ENCODE measurements at places on chromosomes 13 and 19.

DNA sequence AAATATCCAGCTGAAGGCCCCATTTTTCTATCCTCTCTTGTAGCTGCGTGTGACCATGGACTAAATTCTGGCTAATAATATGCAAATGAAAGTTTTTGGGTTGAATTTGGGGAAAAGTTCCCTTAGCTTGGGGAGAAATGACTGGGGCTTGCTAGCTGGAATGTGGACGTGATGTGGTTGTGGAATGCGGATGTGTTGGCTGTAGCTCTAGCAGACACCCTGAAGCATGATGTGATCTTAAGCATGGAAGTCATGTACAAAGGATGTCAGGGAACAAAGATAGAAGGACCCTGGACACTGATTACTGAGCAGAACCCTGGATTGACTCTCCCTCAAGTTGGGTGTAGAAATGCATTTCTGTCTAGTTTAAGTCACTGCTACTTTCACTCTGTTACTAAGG, 25.4 kb upstream of the SCEL start:
- no peak for DNase-seq

GRCh38 chr13:29621051-29621800, 25.7 kb upstream of the SLC7A1 start:
- DNase-seq: no peak

GRCh38 chr13:68176475-68176874, 946.3 kb upstream of the PCDH9 start:
- DNase-seq: peak; percentile 34

- DNase-seq: peak; percentile 20
Observed at GRCh38 chr19:46016426-46017094, 6.3 kb downstream of the PGLYRP1 start.

DNA sequence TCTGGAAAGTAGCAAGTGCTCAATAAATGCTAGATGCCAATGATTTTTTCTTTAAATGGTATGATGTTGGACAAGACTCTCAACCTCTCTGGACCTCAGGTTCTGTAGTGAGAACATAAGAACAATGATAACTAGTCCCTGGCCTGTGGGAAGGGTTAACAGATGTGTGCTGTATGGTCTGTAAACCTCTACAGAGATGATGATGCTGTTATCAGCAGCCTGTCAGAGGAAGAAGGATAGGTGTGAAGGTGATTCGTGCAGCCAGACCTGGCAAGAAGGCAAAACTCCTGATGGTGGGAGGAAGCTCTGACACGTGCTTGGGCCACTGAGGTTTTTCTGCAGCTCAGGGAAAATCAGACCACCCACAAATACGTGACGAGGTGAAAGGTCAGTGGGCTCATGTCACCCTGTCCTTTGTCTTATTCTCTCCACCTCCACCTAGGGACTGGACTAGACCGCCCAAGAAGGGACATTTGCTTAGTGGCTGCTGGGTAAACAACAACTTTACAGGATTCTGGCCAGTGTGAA, 36.7 kb upstream of the UBL3 start:
- no peak for DNase-seq

DNA sequence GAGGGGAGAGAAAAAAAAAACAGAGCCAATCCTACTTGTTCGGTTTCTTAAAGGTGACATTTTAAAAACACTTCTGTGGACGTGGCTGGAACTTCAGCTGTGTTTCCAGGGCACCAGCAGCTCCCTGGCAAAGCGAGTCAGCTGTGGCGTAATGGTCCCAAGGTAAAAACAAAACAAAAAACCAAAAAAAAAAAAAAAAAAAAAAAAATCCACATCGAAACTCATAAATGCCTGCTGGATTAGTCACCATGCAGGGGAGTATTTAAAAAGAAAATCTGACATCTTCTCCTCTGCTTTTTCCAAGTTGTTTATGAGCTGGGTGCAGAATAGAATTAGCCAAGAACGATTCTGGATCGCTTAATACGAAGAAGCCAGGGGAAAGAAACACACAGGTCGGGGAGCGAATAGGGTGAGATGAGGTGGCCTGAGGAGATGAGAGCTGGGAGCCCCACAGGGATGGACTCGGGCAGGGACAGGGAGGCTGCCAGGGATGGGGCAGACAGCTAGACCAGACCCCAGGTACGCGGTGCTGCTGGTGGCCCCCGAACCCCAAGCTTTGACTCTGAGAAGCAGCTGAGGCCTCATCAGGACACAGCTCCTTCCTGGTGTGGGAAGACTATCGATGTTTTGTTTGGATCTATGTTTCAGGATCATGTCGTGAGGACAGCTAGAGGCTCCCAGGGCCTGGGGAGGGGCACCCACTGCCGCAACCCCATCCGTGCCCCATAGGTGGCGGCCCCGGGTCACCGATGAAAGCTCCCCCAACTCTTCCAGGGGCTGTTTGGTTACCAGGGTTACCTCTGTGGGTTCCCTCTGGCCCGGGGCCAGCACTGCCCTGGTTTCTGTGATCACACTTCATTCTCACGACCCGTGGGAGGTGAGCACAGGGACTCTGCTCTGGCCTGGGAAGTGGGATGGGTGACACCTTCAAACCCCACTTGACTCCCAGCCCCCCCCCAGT, 3.1 kb upstream of the CTXN1 start:
- DNase-seq: peak; percentile 78

GRCh38 chr13:67554746-67555452, 324.8 kb upstream of the PCDH9 start:
- DNase-seq: no peak

GRCh38 chr13:91045351-91046034, 302.0 kb upstream of the MIR17HG start:
- DNase-seq: no peak

GRCh38 chr13:34338102-34338501, 520.2 kb downstream of the RFC3 start:
- DNase-seq: no peak

GRCh38 chr19:14673088-14673487, 1.6 kb downstream of the ADGRE3 start:
- DNase-seq: no peak

- DNase-seq: no peak
Observed at GRCh38 chr19:7393459-7393858, 44.7 kb downstream of the ARHGEF18 start.

GRCh38 chr19:11984986-11985385, 20.1 kb downstream of the ZNF763 start:
- DNase-seq: no peak

- no peak for DNase-seq
Observed at GRCh38 chr13:42405665-42406390, 133.9 kb downstream of the AKAP11 start.

- DNase-seq: no peak
Observed at GRCh38 chr13:48539550-48539949, 6.7 kb upstream of the RCBTB2 start.

DNA sequence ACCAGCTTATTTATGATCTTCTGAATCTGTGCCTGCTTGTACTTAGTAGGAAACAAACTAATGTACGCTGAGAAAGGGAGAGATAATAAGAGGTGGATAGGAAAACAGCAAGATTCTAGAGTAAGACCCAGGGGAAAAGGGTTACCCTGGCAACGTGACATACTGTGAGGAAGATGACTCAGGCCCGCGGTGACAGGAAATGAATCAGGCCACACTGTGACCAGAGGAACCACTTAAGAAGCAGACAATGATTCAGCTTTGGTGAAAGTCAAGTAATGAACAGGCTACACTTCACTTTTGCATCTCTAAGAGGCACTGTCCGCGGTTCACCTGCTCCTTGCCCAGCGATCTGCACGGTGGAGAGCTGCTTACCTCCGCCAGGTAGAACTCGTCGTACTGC, 158.2 kb downstream of the NALCN start:
- DNase-seq: no peak

- no peak for DNase-seq
Observed at GRCh38 chr19:17579661-17580244, 24.3 kb downstream of the COLGALT1 start.

DNA sequence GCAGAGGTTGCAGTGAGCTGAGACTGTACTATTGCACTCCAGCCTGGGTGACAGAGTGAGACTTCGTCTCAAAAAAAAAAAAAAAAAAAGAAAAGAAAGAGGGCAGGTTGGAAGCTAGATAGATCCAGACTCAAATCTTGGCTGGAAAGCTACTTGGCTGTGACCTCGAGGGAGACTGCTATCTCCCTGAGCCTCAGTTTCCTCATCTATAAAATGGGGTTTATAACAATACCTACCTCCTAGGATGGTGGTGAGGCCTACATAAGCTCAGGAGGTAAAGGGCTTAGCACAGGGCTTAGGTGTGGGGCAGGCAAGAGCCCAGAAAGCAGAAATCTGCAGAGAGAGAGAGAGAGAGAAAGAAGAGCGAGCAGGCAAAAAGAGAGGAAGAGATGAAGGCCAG, 24.2 kb upstream of the DACT3 start:
- DNase-seq: no peak

- no peak for DNase-seq
Observed at GRCh38 chr19:47707135-47707925, 5.9 kb upstream of the EHD2 start.

DNA sequence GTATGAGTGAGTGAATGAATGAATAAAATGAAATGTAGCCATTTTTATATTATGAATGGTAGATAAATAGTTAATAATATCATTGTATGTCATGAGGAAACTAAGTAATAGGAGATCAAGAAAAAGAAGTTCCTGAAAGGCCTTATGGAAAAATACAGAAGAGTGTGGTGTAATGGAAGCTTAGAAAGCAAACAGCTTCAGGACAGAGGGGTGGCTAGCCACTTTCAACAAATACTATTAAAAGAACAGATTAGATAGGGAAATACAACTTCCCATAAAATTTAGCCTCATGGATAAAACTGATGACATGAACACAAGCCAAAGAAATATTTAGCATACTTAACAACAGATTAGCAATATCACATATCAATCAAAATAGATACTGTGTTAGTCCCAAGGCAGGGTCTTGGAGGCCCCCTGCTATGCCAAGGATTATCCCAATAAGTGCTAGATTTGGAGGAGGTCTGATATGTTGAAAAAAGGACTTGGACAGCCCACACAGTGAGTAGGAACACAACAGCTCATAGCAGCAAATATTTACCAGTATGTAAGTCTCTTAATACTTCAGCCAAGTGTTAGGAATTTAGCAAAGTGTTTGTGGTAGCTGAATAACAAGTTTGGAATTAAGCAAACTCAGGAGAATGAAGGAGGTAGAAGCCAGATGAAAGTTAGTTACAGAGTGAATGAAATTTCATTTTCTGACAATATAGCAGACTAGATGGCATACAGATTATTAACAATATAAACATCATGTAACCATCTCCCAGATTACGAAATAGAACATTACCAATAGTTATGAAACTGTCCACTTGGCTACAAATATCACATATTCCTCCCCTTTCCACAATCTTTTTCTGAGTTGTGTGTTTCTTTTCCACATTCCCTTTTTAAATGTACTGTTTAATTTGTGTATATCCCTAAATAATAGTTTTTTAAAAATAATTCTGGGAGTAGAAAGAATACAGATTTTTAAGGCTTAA, 1632.0 kb downstream of the PCDH9 start:
- DNase-seq: peak; percentile 13

DNA sequence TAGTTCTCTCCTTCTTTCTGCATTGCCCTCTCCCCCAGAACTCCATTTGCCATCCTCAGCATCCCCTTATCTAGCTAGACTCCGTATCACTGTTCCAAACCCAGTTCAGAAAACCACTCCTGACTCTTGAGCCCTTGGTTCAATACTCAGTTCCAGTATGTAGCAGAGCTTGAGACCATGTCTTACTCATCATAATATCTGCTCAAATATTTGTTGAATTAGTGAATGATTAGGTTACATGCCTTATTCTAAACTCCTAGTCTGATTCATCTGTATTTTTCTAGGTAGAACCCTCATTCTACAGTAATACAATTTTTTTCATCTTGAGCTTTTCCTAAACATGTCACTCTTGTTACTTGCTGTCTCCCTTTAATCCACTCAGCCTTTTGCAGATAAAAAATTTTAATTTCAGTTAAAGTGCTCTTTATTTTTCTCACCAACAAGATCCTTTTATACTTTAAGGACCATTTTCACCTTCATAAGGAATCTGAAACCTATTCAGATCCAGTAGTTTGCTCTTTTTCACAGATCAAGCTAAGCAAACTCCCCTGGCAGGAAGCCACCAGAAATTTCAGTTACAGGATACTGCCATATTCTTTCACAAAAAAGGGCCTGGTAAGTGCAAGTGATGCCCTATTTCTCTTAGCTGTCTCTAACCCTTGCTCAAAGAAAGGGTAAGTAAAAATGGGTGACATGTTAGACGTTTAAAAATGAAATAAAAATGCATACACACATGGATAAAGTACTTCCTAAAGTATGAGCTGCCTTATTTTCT, 23.1 kb upstream of the INTS6 start:
- no peak for DNase-seq

- DNase-seq: no peak
Observed at GRCh38 chr19:1254081-1254527, 5.7 kb downstream of the MIDN start.

- DNase-seq: no peak
Observed at GRCh38 chr13:110780422-110780821, 66.9 kb downstream of the ING1 start.

- DNase-seq: no peak
Observed at GRCh38 chr13:110942248-110942981, 27.5 kb upstream of the ANKRD10 start.

GRCh38 chr19:4550479-4551050, 8.9 kb downstream of the SEMA6B start:
- no peak for DNase-seq

DNA sequence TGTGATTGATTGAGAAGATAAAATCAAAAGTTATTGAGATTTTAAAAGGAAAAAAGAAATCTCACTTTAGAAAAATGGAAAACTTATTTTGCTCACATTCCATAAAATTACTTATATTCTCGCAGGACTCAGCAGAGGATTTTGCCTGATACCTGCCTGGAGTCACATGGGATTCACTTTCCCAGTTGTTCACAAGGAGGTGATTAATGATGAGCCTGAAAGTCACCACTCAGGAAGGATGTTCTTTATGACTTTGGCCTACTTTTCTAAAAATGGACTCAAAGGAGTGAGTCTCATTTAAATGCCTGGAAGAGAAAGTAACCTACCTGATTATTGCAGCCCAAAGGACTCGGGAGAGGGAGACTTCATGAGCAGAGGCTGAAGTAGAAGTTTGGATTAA, 34.5 kb upstream of the FAM216B start:
- no peak for DNase-seq

- no peak for DNase-seq
Observed at GRCh38 chr19:46428239-46429135, at the start of gene PNMA8C. Gene PNMA8C (minus strand): TSS chr19:46428936. CDS start chr19:46428359, 577 bp downstream.

DNA sequence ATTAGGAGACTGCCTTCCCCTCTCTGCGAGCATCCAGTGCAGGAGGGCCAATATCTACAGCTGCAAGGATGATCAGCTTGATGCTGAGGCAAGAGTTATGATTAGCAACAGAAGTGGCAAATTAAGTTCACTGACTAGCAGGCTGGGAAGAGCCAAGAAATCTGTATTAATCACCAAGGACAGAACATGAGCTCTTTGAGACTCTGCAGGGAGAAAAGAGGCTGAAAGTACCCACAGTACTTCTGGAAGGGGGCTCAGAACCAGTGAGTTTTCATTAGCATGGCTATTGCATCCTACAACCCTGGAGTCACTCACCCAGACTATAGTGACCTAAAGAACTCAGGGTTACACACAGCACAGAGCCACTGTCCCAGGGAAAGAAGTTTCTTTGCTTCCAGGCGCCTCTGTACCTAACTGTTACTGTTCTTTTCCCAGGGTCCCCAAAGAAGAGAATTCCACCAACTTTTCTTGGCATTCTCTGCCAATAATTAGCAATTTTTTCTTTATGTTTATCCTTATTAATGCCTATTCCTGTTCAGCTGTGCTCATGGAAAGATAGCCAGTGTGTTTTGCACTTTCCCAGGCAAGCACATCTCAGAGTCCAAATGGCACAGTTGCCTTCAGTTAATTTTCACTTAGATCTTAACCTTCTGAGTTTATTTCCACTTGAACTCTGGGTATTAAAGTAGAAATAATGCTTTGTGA, 25.8 kb upstream of the MEDAG start:
- DNase-seq: no peak

- no peak for DNase-seq
Observed at GRCh38 chr19:33582914-33583313, 38.8 kb upstream of the CHST8 start.
